Sigmoid colon (tissue), 7 donors: ENCODE measurements at places on chromosomes 12 and 14. TPM values are rescaled to one million over a fixed set of nuclear protein-coding genes. Genes with fewer than 3 reads are reported as not detected.

Gene AQP6
- total RNA-seq = 0.83 TPM

Gene CISTR
- not detected for total RNA-seq

Gene LRRIQ1
- not detected for total RNA-seq

Gene CLEC7A
- 8.9 TPM for total RNA-seq

Gene MYH6
- not detected for total RNA-seq

Gene PIK3C2G
- 1.7 TPM for total RNA-seq

Gene HOXC4
- total RNA-seq = 0.66 TPM

Gene DPY19L2
- total RNA-seq = 11.1 TPM

Gene GCH1
- 3.3 TPM for total RNA-seq

Gene SMCO2
- not detected for total RNA-seq

Gene SMIM41
- 0.41 TPM for total RNA-seq

Gene RNASE3
- total RNA-seq = not detected

Gene NANOG
- total RNA-seq = not detected

Gene BICD1
- 13.2 TPM for total RNA-seq

Gene SLC22A17
- total RNA-seq = 18.1 TPM

Gene CLEC1B
- total RNA-seq = not detected

Gene MYF5
- total RNA-seq = not detected

Gene GDF3
- total RNA-seq = not detected

Gene SDR9C7
- total RNA-seq = not detected

Gene TDRD9
- total RNA-seq = 0.83 TPM

Gene CYP27B1
- not detected for total RNA-seq

Gene MYH7
- not detected for total RNA-seq

Gene NGB
- total RNA-seq = 3.5 TPM

Gene SNX6
- total RNA-seq = 136 TPM

Gene PRB4
- total RNA-seq = not detected

Gene PDE6H
- not detected for total RNA-seq

Gene SLC8B1
- 17.1 TPM for total RNA-seq

Gene CRACR2A
- 4.2 TPM for total RNA-seq
